ENCODE measurements at places on chromosomes 5 and 9.

GRCh38 chr5:115988002-115988401, 25.7 kb downstream of the LVRN start:
- H3K27me3 ChIP-seq, result peaks cover 26% of the 10 kb centered on the region
- H3K4me1 ChIP-seq, result no peaks in the 10 kb centered on the region
- no peaks in the 10 kb centered on the region for H3K36me3 ChIP-seq
- DNase-seq, result no peak
- no peak overlapping the region for H3K27ac ChIP-seq

DNA sequence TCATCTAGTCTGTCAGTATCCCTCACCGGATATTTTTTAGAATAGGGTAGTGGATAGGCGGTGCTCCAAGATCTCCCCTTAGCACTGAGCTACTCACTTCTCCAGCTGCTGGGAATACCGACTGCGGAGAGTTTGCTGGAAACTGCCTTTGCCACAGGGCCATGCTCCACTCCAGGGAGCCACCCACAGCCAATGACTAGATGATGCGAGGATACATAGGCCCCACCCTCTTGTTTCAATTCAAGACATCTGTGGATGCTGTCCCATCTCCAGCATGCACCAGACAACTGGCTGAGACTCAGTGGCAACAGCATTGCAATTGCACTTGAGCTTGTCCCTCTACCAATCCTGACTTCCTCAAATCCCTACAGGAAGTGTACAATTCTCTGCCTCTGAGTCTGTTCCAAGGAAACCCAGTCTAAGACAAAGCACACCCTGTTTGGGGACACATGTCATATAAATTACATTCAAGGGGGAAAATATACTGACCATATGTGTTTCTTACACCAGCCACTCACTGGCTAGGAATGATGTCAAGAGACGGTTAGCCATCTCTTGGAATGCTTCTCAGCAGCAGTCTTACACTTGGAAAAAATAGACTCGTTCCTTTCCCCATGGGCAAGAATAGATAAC, 312.6 kb upstream of the KIF2A start:
- H3K27me3 ChIP-seq, result peaks cover 5% of the 10 kb centered on the region
- no peak for DNase-seq
- no peaks in the 10 kb centered on the region for H3K36me3 ChIP-seq
- H3K4me1 ChIP-seq, result no peaks in the 10 kb centered on the region

- H3K4me1 ChIP-seq, result peaks cover 18% of the 10 kb centered on the region
- no peak overlapping the region for H3K4me3 ChIP-seq
- no peak for DNase-seq
- H3K27me3 ChIP-seq, result peaks cover 3% of the 10 kb centered on the region
These were observed 4.0 kb downstream of the TTLL11 start for GRCh38 chr9:122088880-122089706.

GRCh38 chr9:33142535-33142934, 24.6 kb downstream of the B4GALT1 start:
- no peaks in the 10 kb centered on the region for H3K27me3 ChIP-seq
- H3K4me3 ChIP-seq, result peak overlapping the region; percentile 83
- peaks cover 3% of the 10 kb centered on the region for H3K36me3 ChIP-seq
- H3K27ac ChIP-seq, result peak overlapping the region; percentile 93

DNA sequence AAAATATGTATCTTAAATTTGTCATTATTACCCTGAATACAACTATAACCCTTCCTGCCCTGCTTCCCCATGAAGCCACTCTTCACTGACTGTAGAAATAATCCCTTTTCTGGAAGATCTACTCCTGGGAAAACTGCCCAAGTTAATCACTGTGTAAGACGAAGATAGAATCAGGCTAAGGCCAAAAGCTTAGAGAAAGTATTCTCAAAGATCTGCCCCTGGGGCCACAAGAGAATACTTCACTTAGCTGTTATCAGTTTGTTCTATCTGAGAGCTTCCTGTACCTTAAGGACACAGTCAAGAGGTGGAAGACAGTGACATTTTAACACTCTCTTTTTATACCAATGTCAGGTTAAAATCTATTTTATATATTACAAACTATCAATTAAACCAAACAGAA, 33.8 kb downstream of the RNF145 start:
- DNase-seq, result no peak
- H3K27me3 ChIP-seq, result no peaks in the 10 kb centered on the region
- H3K4me1 ChIP-seq, result peaks cover 76% of the 10 kb centered on the region
- H3K4me3 ChIP-seq, result peak overlapping the region; percentile 66
- H3K36me3 ChIP-seq, result peaks cover 11% of the 10 kb centered on the region
- peak overlapping the region; percentile 91 for H3K27ac ChIP-seq

DNA sequence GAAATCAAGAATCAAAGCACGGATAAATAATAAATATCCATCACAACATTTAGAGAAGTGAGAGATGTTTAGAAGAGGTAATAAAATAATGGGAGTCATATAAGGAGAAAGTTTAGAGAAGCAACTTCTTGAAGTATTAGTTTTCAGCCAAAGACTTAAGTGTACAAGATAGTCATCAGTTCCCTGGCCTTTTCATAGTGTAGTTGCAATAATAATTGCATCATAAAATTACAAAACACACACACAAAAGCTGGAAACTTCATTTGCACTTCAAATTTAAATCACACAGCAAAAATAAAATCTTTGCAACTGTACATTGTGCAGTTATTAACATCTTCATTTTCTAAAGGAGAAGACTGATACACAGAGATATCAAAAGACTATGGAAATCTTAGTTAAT, 319.1 kb upstream of the RGMB start:
- H3K36me3 ChIP-seq, result no peaks in the 10 kb centered on the region
- no peak overlapping the region for H3K4me3 ChIP-seq
- no peak overlapping the region for H3K27ac ChIP-seq
- no peaks in the 10 kb centered on the region for H3K4me1 ChIP-seq
- DNase-seq, result no peak

GRCh38 chr5:124746916-124747790, 714 bp upstream of the ZNF608 start:
- peaks cover 20% of the 10 kb centered on the region for H3K4me1 ChIP-seq
- H3K4me3 ChIP-seq, result peak overlapping the region; percentile 72
- DNase-seq, result no peak
- no peaks in the 10 kb centered on the region for H3K36me3 ChIP-seq
- H3K27ac ChIP-seq, result no peak overlapping the region
- H3K27me3 ChIP-seq, result peaks cover 14% of the 10 kb centered on the region

DNA sequence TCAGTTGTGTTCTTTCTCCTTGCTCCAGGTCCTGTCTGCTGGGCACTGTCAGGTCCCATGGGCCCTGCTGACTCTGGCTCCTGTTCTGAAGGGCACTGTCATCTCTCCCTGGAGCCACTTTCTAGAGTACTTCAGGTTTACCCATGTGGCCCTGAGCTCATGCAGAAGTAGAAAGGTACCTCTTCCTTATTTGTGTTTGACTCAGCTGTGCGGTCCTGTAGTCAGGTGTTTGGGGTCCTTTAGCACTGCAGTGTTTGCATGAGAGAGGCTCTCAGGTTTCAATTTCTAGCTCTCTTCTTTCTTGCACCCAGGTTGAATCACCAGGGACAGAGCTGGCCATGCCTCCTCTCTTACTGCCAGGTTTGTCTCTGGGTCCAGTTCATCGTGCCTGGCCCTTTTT, 71.5 kb downstream of the HSPA4 start:
- H3K4me3 ChIP-seq, result no peak overlapping the region
- no peaks in the 10 kb centered on the region for H3K36me3 ChIP-seq
